Stimulated activated CD4-positive, alpha-beta T cell treated with anti-CD3 and anti-CD28 coated beads, Interleukin-2, amount 100 ng/mL, for 48 hours (primary cell): ENCODE measurements at places on chromosomes 12 and 14.

DNA sequence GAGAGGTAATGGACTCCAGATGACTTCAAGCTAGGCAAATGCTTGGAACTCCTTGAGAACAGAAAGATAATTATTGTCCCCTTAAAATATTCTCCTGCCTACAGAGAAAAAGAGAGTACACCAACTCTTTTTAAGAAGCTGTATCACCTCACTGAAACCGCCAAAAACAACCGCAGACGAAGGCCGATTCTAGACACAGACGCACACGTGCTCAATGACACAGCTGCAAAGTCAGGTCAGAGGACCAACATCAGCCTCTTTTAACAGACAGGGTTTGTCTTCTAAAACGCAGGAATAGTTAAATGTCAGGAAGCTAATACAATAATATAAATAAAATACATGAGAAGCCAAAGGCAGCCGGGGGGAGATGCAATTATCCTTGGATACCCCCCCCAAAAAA lies 19.0 kb downstream of the SLC15A4 start:
- no peak for DNase-seq

DNA sequence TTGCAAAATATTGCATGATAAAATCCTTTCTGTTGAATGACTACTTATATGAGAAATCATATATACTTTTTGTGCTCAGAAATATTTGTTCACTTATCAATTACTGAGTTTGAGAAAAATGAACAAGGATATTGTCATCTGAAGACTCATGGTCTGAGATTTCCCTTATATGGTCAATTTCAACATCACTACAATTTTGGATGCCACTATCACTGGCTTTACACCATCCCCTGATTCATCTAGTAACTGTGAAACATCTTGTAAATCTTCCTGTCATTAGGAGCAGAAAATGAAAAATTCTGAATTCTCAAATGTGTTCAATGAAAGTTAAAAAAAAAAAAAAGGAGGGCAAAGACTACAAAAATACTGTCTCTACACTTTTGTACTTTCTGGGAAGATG lies 21.8 kb upstream of the GXYLT1 start:
- no peak for DNase-seq

GRCh38 chr14:102362084-102362483 lies 606 bp downstream of the CINP start:
- peak; percentile 40 for DNase-seq

DNA sequence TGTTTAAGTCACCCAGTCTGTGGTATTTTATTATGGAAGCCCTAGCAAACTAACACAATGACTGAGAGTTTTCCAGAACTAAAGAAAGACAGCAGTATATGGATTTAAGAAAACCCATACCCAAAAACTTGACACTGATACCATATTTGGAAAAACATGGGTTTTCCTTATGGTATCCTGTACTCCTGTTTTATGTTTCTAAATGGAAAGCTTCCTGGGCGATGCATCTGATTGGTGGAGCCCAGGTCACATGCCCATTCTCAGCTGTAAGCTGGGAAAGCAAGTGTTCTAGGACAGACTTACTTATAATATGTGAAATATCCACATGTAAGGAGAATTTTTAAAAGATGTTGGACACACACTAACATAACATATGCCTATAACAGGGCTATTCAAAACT lies 4.5 kb upstream of the RNASE4 start:
- no peak for DNase-seq

DNA sequence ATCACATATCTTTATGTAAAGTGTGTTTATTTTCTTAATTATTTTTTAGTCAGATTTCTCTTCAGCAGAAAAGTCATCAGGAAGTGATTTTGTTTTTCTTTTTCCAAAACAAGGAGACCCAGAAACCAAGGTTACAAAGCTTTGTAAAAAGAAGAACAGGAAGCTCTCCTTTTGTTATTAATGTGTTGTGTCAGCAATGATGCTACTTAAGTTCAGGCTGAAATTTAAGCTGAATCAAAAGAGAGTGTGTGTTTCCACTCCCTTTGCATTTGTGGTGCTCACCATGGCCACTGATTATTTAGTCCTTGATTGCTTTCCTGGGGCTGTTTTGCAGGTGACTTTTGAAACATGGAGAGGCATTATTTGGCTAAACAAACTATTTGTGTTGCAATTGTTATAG lies 155.3 kb upstream of the ATP2B1 start:
- no peak for DNase-seq

- DNase-seq: peak; percentile 37
Measured at GRCh38 chr12:110780448-110780847, 37.8 kb upstream of the PPP1CC start.

DNA sequence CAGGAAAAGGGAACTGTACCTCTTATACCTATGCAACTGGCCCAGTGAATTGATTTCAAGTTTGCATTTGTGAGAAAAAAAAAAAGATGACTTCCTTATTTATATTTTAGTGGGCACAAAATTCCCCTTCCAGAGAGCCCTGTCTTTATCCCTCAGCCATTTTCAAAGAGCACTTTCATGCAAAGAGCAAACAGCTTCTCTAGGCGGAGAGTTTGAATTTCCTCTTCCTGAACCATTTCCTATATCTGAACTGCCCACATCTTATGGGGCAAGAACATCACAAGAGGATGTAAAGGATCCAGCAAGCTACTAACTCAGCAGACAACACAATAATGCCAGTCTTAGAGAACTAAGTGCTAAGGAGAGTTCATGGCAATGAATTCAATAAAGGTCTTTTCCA lies 22.3 kb upstream of the PLXNC1 start:
- no peak for DNase-seq

- no peak for DNase-seq
Measured at GRCh38 chr14:105857220-105857825, 330.9 kb downstream of the TMEM121 start.

DNA sequence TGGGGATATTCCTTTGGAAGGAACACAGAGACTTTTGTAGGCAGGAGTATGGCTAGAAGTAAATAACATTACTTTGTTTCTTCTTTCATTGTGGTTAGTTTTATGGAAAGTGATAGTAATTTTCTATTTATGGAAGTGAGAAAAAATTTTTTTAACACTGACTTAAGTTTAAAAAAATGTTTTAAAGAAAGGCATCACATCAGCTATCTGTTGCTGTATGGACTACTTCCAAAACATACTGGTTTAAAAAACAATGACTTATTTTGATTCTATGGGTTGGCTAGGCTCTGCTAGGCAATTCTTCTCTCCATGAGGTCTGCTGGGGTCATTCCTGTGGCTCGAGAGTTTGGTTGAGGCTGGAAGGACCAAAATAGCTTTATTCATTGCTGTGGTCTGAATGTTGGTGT lies 31.7 kb upstream of the SLC38A2 start:
- DNase-seq: no peak

DNA sequence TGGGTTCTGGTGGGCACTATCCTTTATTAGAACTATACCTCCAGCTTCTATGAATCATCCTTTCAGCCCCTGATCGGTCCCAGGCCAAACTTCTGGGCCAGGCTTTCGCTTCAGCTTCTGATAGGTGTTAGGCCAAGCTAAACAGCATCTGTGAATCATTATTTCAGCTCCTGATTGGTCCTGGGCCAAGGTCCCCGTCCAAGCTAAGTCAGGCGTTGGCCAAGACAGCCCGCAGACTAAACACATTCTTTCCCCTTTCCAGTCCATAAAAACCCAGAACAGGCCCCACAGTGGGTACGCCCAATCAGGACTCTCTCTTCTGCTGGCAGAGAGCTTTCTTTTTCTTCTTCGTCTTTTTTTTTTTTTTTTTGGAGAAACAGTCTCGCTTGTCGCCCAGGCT lies 1808.9 kb upstream of the SEL1L start:
- DNase-seq: no peak

GRCh38 chr14:101179691-101180211 lies 276.2 kb upstream of the RTL1 start:
- no peak for DNase-seq

GRCh38 chr14:80212023-80212397 lies 706 bp upstream of the DIO2 start:
- no peak for DNase-seq

DNA sequence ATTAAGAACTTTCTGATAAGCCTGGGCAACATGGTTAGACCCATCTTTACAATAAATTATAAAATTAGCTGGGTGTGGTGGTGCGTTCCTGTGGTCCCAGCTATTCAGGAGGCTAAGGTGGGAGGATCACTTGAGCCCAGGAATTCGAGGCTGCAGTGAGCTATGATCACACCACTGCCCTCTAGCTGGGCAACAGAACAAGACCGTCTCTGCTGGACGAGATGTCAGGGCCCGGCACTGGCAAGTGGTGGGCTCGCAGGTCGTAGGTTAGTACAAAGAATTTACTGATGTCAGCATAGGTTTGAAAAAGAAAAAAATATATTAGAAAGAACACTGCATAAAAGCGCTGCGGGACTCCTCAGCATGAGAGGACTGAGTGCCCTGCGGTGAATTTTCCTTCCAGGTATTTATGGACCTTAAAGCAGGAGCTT lies 15.7 kb upstream of the VSIG10 start:
- DNase-seq: no peak

DNA sequence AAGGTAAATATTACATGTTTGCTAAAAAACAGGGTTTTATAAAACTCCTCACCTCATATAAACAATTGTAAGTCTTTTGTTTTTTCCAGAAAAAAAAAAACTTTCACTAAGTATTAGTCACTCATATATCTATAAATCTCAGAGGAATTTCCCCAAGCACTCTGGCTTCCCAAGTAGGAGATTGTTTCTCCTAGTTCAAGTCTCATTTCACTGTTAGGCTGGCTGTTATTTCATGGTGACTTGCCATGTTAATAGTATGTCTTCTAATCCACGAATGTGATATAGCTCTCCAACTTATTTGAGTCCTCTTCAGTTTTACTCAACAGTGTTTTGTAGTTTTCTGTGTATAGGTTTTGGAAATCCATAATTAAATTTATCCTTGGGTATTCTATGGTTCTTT lies 61.6 kb downstream of the CAPZA3 start:
- DNase-seq: no peak

DNA sequence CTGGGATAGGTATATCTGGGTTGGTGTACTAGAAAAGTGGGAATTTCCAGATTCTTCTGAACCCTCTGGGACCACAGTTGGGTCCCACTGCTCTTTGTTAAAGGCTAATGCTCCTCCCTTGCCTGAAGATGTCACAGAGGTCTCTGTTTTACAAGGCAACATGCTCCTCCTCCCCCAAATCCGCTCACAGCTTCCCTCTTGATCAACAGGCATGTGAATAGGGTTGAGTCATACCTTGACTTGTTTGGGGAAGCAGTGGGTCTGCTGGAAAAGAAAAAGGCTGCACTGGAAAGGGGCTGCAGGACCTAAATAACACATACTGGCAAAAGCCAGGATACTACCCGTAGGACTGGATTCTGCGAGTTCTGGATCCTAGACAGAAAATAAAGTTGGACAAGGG lies 165.4 kb upstream of the TMEM260 start:
- DNase-seq: no peak

DNA sequence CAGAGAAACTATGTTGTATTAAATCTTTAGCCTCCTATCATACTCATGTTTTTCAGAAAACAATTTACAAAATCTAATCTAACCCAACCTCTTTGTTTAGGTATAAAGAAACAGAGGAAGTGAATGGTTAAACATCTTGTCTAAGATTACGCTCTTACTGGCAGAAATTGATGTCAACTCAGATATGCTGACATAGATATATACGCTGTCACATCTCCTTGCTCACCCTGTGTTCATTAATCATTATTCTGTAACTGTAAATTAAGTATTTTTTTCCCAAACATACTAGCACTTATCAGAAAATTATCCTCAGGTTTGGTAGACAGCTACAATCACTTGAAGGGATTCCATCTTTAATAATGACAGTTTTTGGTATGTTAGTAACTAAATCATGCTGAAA lies 1127.6 kb upstream of the SEL1L start:
- DNase-seq: no peak

- no peak for DNase-seq
Measured at GRCh38 chr12:54463034-54463433, 10.4 kb downstream of the GTSF1 start.

DNA sequence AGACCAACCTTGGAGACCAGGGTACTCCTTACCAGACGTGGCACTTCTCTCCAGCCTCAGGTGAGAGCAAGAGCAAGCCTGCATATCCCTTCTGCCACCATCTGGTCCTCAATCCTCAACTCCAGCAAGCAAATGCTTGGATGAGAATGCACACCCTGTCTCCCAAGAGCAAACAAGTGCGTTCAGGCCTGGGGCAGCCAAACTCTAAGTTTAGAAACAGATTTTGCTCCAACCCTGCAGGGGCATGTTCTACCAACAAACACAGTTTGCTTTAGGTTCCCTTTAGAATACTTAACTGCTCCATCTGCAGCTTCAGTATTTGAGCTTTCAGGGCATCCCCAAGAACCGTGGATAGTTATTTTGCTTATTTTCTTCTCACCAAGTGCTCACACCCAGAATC lies 55.9 kb upstream of the FICD start:
- DNase-seq: no peak

DNA sequence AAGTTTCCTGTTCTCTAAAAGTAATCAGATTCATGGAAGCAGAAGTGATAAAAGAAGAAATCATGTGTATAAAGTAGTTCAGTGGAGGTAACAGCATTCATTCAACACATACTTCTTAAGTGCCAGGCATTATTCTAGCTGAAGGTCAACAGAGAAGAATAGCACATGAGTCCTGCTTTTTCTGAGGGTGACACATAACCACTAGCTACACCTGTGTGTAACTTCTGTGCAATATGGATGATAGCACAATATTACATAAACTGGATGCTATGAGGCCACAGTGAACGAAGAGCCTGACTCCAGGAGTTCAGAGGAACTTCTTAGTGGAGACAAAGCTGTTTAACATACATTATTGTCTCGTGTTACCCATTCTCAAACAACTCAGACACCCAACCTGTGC lies 114.3 kb upstream of the PCED1B start:
- DNase-seq: no peak

DNA sequence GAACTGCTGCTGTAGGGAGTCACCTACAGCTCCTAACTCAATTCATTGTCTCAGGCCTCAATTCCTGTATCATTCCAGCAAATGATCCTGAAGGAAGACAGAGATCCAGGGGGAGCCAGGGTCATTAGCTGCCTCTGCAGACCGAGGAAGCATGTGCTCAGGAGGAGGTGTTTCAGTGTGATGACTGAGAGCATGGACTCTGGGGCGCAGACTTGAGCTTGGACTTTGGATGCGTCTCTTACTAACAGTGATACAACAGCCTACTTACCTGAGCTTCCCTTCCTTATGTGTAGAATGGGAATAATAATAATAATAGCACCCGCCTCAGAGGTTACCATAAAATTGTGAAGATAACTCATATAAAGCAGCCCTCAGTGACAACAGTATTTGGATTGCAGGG lies 92.0 kb upstream of the USP44 start:
- no peak for DNase-seq

DNA sequence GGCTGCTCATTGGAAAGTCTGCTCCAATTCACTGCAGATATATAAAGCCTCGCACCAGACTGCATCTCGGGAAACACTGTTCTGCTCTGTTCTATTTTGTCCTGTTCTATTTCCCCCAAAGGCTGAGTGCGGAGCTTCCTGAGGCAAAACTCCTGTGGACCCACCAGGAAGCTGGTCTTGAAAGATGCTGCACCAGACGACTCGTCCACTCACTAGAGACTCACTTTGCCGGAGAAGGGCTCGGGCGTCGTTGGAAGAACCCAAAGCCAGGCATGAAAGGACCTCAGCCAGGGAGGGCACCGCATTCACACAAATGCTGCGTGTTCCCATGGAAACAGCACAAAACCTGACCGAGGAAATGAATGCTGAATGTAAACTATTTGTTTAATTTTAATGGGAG lies 331.2 kb upstream of the SFSWAP start:
- no peak for DNase-seq
